Astrocyte (in vitro differentiated cells and primary cell): ENCODE measurements at places on chromosomes 12 and 14. TPM values are rescaled to one million over a fixed set of nuclear protein-coding genes. Genes with fewer than 3 reads are reported as not detected.
A peak's percentile ranks its signal among the peaks of the same experiment; 100 is the strongest.

Gene GPR137C
- 0.70 and 1.1 TPM in 2 replicates for total RNA-seq

DNA sequence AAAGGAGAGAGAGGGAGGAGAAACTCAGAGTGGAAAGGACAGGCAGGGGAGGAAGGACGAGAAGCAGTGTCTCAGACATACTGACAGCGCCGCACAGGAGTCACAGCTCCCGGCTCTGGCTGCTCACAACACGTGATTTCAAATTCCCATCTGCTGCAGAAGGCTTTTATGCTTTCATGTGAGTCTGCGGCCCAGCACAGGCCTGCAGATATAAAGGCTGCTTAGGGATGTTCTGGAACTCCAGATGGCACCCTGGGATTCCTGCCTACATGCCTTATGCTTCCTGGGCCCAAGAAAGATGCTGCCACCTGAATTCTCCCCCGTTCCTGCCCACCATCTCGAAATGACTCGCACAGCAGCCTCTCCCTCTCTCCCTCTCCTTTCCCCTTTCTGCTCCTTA, 89.6 kb downstream of the NUAK1 start:
- DNase-seq = no peak

Gene OR4E1
- total RNA-seq = not detected in 2 replicates

DNA sequence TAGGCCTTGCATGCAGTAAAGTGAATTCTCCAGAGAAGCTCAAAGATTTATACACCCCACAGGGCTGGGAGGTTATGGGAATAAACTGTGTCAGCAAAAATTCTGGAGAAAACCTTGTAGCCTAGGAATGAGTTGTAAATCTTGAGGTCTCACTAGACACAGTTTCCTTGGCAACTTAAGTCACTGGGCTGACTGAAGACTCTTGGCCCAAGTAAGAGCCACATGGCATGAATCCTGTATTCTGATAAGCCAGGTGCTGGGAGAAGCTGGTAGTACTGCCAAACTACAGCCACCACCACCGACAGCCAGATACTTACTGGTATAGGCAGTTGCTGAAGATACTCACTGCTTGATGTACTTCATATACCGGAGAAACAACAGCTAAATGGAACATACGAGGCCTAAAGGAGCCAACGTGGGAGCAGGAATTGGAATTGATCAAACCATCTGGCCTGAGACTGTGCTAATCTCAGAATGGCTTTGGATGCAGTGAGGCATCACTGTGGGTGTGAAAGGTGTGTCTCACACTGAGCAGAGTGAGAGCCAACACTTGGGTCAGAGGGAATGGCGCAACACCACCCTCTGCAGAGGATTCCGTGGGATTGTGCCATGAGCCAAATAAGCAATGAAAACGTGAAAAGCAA, 102.8 kb upstream of the TMCC3 start:
- DNase-seq = peak; percentile 20

DNA sequence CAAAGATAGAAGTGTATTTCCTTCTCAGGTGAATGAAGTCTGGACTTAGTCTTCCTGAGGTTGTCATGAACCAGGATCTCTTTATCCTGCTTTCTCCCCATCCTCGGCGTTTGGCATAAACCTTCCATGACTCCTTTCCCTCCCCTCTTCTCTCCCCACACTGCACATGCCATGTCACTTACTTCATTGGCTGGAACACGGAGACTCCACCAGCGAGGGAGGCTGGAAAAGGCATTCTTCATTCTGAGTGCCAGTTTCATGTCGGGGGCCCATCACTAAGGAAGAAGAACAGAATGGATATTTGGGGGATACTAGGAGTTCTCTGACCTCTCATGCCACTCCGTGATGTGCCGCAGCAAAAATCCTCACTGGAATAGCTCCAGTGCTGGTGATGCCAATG, 105.6 kb downstream of the VCPKMT start:
- DNase-seq = no peak

Gene ENDOU
- not detected in 2 replicates for total RNA-seq

- no peak for DNase-seq
These were observed 155.4 kb downstream of the AACS start for GRCh38 chr12:125220404-125221273.

GRCh38 chr12:71242511-71242910, 84.7 kb upstream of the TSPAN8 start:
- peak; percentile 7 for DNase-seq

DNA sequence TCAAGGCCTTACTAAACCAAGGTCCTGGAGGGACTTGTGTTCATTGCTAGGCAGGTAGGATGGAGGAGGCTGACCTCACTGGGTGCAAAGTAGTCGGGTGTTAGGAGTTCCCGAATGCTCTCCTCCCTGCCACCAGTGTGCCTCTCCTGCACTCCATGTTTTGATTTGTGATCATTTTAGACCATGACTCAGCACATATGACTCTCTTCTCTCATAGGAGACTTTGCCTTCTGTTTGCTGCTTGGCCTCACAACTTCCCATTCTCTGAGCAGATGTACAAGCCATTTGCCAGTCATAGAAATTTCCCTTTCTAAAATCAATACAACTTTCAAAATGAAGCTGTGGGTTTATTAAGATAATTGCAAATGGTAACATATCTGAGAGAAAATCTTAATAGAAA, 46.6 kb upstream of the LRIG3 start:
- DNase-seq = peak; percentile 10

GRCh38 chr12:20443792-20444191, 75.5 kb downstream of the PDE3A start:
- no peak for DNase-seq

GRCh38 chr12:27014859-27015729, 910 bp upstream of the TM7SF3 start:
- no peak for DNase-seq

- peak; percentile 7 for DNase-seq
These were observed 79.8 kb downstream of the SRRM4 start for GRCh38 chr12:119060847-119061796.

Gene TMEM63C
- total RNA-seq = 11.3 and 22.8 TPM in 2 replicates

Gene LGMN
- 232 and 278 TPM in 2 replicates for total RNA-seq

DNA sequence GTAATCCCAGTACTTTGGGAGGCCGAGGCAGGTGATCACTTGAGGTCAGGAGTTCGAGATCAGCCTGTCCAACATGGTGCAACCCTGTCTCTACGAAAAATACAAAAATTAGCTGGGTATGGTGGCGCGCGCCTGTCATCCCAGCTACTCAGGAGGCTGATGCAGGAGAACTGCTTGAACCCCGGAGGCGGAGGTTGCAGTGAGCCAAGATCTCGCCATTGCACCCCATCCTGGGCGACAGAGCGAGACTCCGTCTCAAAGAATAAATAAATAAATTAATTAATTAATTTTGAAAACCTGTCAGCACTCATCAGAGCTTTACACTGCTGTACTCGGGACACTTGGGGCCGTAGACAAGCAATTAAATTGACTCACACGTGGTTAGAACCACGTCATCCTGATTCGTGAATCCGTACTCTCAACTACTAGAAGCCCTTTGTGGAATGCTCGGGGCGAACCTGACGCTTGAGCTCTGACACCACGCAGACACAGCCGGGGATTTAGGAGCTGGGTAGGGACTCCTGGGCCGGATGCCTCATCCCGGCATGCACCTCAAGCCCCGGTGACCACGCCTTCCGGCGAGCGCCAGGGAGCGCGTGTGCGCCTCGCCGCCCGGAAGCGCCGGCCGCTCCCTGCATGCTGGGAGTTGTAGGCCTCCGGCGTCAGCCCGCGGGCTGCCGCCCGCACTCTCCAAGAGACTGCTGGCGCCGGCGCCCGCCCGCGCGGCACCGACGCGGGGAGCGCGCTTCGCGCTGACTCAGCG, at the start of gene XPOT:
TSS of gene XPOT (plus strand) at position 686 of the 763 bp plus-strand sequence. CDS start 5,644 bp downstream, outside the sequence.
- peak; percentile 95 for DNase-seq

Gene RFX4
- total RNA-seq = 0.07 TPM in 1 of 2 replicates, not detected in the other

- no peak for DNase-seq
These were observed 11.6 kb upstream of the PPP1CC start for GRCh38 chr12:110754101-110754793.

DNA sequence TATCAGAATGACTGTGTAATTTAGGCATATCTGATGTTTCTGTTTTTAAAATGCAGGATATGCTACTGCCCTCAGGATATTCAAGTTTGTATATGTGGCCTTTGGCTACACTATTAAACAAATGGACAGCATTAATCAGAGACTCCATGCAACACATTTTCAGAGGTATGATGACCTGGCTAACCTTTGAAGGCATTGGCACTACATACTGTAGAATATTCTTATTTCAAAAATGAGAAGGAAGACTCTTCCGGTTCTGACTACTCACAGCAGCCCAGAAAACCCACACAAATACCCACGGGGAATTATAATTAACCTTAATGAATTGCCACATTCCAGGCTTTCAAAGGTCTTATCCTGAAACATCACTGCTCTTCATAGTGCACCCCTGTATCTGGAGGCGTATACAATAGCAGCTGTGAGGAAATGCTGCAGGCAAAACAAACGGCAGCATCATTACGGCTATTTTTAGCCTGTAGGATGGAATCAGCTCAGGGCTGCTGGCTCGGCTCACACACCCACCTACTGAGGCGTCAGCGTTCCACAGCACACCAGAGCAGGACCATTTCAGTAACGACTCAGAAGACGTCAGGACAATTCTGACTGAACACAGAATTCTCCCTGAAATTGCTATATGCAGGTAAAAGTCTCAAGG, 648.5 kb downstream of the RPS29 start:
- peak; percentile 64 for DNase-seq

- DNase-seq = peak; percentile 22
These were observed 11.0 kb upstream of the AEBP2 start for GRCh38 chr12:19428246-19428645.

DNA sequence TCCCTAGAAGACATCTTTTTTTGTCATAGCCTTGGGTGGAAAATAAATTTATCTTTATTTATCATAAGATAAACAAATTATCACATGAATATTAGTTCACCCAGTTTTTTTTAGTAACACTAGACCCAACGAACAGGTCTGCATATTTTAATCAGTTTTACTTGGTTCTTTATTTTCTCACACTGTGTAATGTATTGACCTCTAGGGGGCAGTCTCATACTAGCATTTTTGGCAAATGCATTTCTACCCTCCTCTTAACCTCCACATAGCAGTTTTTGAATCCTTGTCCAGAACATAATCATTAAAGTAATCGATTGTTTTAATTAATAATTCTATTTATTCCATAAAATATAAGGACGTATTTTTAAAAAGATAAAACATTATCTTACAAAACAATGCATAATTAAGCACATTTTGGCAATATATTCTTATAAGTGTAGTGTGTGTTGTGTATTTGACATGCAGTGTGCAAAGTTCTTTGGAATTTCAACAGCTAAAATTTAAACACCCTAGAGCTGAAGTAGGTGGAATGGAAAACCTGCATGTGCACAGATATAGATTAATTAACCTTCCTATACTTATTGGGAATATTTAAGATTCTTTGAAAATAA, 31.6 kb upstream of the PTPRQ start:
- DNase-seq = peak; percentile 34

- DNase-seq = peak; percentile 97
These were observed 131.0 kb upstream of the NCOR2 start for GRCh38 chr12:124698211-124698997.

- DNase-seq = peak; percentile 33
These were observed 18.8 kb upstream of the MAGOHB start for GRCh38 chr12:10632226-10632625.

- no peak for DNase-seq
These were observed 1248.3 kb downstream of the SLC16A7 start for GRCh38 chr12:60844101-60844500.

DNA sequence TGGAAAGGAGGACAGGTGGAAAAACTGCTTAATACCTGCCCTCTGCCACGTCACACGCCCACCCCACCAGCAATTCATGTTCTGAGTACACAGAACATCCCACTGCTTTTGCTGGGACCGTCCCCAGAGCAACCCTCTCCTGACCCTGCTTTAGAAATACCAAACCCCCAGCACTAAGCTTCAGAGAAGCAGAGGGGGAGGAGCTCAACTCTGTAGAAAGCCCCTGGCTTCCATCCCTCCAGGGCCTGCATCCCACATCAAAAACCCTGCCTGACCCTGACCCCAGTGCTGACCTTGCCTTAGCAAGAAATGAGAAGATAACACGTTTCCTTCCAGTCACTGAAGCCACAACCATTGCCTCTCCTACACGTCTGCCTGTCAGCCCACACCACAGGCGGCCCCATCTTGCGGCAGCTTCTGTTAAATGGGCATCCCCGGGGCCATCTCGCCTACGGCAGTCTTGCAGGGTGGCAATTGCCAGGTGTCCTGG, 19.7 kb downstream of the VDR start:
- DNase-seq = no peak

- DNase-seq = no peak
These were observed 164.3 kb downstream of the GRIN2B start for GRCh38 chr12:13817131-13817530.

Gene KRT78
- not detected in 2 replicates for total RNA-seq

DNA sequence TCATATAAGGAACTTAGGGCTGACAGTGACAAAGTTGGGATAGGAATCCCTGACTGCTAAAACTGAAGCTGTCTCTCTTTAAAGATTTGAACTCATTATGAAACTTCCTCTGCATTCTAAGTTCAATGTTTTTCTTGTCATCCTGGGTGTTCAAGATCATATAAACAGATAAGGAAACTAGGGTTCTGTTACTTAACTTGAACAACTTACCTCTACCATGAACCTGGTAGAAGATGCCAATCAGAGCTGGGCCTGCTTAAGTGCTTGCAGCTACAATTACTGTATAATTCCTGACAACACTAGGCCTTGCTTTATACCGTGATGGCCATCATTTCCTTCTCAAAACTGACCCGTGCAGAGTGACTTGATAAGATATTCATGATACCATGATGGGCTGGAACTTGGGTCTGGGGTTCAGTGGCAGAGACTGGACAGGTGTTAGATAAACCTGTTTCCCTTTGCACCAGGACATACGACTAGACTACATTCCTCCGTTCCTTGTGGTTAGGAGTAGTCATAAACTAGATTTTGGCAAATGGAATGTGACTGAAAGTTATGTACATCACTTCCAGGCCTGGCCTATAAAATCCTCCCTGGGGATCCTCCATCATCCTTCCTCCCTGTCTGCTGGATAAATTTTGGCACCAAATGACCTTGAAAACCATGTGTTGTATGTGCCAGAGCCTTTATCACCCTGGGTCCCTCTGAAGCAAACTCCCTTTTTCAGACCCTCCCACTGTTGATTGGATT, 172.2 kb upstream of the PRICKLE1 start:
- peak; percentile 78 for DNase-seq

DNA sequence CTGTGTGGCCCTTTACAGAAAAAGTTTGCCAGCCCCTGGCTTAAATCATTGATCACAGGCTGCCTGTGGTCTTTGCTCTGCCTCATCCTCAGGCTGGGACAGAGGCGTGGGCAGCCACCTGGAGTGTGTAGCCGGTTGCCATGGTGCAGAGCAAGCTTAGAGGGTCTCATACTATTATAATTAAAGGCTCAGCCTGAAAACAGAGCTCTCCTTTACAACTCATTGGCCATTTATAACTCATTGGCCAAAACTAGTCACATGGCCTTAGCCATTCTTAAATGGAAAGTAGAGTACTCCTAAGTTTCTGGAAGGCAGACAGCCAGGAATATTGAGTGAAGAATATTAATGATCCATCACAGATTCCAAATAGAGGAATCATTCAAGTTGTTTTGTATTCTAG, 3.0 kb downstream of the HSP90B1 start:
- no peak for DNase-seq

- DNase-seq = no peak
These were observed 63.2 kb downstream of the DIO3 start for GRCh38 chr14:101624536-101624935.
